Stimulated activated CD4-positive, alpha-beta T cell treated with anti-CD3 and anti-CD28 coated beads, Interleukin-12 subunit alpha, Interleukin-12 subunit beta, amount 100 ng/mL, for 24 hours (primary cell): ENCODE measurements at places on chromosomes 2 and 18.

GRCh38 chr2:7517088-7517487, 599.9 kb downstream of the RNF144A start:
- DNase-seq = no peak

DNA sequence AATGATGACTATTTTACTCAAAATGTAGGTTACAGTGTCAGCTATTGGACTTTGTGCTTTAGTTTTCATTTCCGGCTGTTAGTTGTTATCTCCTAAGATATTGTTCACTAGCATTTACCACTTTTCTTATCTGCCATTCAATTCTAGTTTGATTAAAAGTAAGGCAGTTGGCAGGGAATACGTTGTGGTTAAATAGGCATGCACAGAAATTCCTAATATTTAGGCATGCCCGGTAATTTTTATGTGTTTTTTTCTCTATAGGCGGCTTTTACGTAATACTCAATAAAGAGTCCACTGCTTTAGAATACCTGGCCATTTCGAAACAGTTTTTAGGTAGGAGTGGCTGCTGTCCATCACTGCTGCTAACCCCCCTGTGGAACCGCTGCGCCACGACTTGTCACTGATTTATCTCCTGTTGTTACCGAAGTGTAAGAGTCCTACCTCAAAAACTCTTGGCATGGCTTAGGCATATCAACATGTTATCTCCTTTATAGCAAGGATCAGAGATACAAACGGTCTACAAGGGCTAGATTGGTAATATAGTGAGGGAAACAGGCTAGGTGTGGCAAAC, 39.5 kb downstream of the BABAM2 start:
- no peak for DNase-seq

GRCh38 chr18:52237551-52237950, 102.4 kb upstream of the DCC start:
- no peak for DNase-seq

- DNase-seq = no peak
Measured at GRCh38 chr2:67453310-67453709, 56.2 kb downstream of the ETAA1 start.

DNA sequence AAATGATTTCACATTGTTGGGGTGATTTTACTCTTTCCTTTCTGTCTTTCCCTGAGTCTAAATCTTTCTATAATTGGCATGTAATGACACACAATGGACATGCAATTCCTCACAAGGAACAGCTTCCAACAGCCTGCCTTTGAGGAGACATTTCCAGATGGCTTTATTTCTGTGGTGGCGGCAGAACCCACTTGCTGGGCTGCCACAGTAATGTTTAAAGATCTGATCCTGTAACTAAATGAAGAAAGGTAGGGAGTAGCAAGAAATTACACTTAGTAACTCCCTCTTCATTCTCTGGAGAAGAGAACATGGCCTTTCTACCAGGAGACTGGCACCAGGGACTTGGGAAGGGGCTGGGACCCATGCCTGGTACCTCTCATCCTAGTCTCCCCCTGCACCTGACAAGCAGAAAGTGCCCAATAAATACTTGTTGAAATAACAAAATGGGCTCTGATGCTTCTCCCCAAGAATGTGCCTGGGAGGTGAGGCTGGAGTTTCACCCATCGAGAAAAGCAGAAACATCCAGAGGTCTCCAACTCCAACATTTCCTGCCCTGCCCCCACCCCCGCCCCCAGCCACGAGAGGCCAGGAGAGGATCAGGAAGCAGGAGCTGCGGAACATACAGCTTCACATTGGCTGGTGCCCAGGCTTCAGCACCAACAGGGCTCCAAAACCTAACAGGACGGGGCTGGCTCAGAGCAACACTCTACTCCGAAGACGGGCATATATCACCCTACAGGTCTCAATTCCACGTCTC, 92.1 kb downstream of the PXDN start:
- no peak for DNase-seq

DNA sequence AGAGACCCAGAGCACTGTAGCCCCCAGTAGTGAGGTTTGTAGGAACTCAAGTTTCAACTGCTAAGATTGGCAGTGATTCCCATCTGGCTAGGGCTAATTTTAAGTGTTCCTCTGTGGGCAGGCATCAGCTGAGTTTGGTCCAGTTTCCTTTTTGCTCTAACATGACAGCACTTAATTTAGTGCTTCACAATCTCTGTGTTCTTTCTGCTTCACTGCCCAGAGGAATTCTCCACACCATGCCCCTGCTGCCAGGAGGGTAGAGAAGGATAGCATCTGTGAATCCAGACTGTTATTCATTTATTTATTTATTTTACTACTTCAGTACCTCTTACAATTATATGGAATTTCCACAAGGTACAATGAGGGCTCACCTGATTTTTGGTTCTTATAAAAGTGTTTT, 549.9 kb upstream of the FSIP2 start:
- DNase-seq = no peak

- no peak for DNase-seq
Measured at GRCh38 chr2:211545582-211545981, 989.2 kb downstream of the CPS1 start.

GRCh38 chr2:12389344-12390045, 327.2 kb upstream of the TRIB2 start:
- no peak for DNase-seq

GRCh38 chr18:35060122-35060815, 19.1 kb downstream of the MAPRE2 start:
- no peak for DNase-seq

DNA sequence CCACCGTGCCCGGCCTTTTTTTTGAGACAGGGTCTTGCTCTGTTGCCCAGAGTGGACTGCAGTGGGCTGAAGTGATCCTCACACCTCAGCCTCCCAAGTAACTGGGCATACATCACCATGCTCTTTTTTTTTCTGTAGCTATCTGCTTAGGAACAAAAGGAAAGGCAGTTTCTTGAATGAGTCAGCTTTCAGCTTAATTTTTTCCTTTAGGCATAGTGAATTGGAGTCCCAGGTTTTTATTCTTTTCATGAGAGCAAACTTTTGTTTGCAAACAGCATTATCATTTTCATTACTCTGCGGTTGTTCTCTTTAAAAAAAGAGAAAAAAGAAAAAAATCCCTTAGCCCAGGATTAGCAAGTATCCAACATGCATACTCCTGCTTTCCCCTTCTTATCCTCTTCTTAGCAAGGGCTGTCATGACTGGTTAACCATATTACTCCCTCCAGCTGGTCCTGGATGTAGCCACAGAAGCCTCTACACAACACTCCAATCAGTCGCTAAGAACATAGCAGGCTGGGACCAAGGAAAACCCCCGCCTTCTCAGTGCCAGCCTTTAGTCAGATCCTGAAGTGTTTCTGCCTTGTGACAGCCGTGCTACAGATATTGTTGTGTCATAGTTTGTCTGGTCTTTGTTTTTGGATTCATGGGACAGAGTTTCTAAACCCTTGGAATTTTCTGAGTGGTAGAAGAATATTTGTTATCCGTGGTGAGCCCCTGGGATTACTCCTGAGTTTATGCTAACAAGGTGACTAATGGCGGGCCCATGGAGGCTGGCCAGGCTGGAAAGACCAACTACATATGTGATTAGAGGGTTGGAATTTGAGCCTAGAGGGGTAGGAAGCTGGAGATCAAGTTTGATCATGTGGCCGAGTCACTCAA, 23.3 kb upstream of the ST3GAL5 start:
- DNase-seq = no peak

- no peak for DNase-seq
Measured at GRCh38 chr18:33870059-33870458, 292.0 kb downstream of the ASXL3 start.

DNA sequence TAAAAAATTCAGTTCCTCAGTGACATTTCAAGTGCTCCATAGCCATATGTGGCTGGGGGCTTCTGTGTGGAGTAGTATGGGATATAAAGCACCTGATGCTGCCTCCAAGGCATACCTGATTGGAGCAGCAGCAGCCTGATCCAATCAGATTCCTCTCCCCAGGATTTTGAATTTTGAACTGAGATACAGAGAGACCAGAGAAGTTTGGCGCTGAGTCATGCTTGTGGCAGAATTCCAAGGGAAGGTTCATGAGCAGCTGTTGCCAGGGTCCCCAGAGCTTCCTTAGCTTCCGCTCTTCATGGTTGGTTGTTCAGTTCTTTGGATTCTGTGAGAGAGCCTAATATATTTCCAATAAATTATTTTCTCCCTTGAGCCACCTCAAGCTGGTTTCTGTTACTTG, 29.0 kb upstream of the CFAP36 start:
- DNase-seq = no peak

GRCh38 chr2:48406116-48406515, 123.8 kb upstream of the STON1 start:
- DNase-seq = no peak

DNA sequence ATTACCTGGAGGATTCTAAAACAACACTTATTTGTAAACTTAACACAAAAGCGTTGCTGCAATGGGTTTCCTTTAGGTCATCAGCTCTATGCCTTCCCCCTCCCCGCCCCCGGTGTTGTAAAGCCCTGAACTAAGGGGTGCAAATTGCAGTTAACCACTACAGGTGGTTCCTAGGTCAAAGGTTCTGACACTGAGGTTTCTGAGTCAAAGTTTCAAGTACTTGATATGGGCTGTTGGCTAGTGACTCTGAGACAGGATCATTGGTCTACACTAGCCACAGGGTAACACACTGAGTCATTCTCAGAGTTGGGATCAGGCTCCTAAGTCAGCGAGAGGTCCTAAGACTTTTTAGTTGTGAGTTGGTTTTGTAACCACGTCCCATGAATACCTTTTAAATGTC, 15.4 kb downstream of the IL1B start:
- DNase-seq = no peak

DNA sequence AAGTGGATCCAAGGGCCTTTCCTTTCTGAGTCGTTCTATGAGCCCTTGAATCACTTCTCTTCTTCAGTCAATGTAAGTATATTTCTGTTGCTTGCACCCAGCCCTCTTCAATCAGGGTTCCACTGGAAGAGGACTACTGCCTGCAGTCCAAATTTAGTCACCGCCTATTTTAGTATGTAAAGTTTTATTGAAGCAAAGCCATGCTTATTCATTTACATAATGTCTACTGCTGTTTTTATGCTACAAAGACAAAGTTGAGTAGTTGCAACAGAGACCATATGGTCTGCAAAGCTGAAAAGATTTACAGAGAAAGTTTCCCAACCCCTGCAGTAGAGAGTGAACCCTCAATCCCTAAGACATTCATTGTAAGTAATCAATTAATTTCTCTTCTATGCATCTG, 332.5 kb upstream of the TNP1 start:
- no peak for DNase-seq

GRCh38 chr18:39675368-39675767, 2109.8 kb upstream of the CELF4 start:
- DNase-seq = no peak

GRCh38 chr2:96756788-96757476, 3.8 kb upstream of the CNNM4 start:
- DNase-seq = no peak

GRCh38 chr2:73740767-73741166, 3.6 kb upstream of the TPRKB start:
- no peak for DNase-seq

DNA sequence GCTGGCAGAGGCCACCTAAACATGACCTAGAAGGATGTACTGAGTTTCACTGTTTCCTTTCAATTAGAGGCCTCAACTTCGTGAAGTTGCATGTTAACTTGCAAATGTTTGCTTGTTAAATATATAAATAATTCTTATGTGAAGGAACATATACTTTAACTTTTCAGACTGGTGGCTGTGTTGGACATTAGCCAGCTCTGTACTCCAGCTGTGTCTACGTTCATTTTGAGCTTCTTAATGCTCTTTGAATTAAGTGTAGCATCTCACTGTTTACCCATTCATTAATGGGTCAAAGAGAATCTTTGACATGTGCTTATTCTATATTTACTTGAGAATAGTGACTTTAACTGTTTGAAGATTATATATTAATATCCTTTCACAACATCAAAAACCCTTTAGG, 823.2 kb upstream of the ID2 start:
- no peak for DNase-seq

DNA sequence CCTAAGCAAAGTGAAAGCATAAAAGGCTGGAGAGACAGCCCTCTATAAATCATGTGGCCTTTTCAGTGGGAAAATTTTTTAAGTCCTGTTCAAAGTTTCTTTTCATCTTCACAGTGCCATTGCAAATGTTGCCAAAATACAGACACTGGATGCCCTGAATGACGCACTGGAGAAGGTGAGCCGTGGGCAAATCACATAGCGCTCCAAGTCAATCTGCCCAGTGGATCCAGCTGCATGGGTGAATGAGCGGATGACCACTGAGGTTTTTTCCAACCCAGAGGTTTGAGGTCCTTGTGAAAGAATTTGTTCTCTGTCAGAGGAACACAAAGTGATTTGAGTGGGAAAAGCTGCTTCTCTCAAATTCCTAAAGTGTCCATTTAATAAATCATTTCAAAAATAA, 11.8 kb downstream of the DAPL1 start:
- no peak for DNase-seq

DNA sequence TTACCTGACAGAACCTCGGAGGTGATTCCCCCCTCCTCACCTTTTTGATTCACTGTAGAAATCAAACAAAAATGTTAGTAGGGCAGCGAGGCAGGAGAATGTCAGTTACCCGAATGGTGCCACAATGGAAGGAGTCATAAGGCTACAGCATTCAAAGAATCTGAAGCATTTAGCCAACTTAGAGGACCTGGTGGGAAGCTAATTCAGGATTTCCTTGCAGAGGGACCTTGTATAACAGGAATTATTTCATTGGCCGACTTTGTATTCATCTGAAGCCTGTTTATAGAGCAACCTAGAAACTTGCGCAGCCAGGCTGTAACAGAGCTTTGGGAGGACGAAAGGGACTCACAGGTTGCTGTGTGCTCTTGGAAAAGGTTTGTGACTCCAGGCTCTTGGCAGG, 129.1 kb upstream of the MMADHC start:
- no peak for DNase-seq
